ENCODE measurements at places on chromosomes 2 and 18.

- no peak for DNase-seq
Measured at GRCh38 chr2:218983263-218983933, 1.6 kb downstream of the FEV start.

DNA sequence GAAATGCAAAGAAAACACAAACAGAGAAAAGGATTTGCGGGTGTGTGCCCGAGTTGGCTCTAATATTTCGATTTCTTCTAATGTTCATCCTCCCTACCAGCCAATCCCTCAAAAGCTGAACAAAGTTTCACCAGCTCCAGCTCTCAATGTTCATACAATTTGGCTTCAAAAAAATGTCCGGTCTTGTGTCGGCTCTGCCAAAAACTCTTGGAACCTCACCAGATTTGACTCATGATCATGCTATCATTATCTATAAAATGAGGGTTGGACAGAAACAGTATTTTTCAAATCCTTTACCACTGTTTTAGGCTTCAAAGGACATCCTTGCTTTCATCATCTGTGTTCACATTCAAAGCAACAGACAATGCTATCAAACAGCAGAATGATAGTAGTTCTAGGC lies 88.2 kb downstream of the CRACDL start:
- DNase-seq = no peak

- no peak for DNase-seq
Measured at GRCh38 chr2:208280234-208280633, 14.2 kb downstream of the PIKFYVE start.

DNA sequence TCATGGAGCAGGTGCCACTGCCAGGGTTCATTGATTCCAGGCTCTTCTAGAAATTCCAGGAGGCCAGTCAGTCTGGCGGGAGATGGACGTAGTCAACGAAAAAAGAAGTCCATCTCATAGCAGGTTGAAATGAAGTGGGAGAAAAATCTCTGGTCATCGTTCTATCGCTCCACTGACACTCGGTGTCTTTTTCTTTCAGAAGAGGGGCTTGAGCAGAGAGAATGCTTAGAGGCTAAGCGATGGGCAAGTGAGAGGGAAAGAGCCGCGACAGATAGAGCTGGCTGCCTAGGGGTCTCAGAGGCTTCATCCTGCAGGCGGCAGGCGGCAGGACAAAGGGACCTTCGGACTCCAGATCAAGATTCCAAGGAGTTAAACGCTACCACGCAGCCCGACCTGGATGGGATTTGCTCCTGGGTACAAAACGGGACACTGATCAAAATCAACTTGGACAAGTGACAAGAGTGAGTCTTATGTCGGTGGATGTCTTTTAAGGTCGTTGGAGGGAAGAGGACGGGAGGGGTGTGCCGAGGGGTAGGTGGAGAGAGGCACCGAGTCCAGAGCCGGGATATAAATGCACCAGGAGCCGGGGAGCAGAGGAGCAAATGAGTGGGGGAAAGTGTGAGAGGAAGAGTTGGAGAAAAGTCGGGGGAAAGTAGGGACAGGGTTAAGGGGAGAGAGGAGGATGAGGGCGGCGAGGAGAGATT lies 677 bp upstream of the TMEM178A start:
- DNase-seq = no peak

DNA sequence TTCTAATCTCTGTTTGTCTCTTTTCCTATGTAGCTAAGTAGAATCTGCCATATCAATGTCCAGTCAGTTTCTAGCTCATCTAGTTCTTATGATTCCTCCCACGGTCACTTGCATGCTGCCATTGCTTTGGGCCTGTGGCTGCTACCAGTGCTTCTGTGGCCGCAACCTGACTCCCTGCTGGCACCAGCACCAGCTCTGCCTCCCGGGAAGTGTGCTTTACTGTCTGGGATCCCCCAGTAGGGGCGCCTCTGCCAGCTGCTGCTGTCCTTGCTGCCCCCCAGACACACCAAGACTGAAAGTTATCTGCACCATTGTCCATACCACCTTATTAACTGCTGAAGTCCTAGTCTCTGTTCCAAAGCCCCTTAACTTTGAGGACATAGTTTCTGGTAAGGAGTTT lies 56.3 kb downstream of the RAPGEF4 start:
- no peak for DNase-seq

GRCh38 chr2:214503568-214503967 lies 92.7 kb downstream of the VWC2L start:
- DNase-seq = no peak

- DNase-seq = no peak
Measured at GRCh38 chr2:189799531-189799930, 15.3 kb downstream of the PMS1 start.

- DNase-seq = no peak
Measured at GRCh38 chr2:105544591-105545377, 145.9 kb upstream of the FHL2 start.

GRCh38 chr18:52277785-52278184 lies 62.2 kb upstream of the DCC start:
- no peak for DNase-seq
